Inflammatory macrophage (primary cell): ENCODE measurements at places on chromosomes 12 and 14.
A peak's percentile ranks its signal among the peaks of the same experiment; 100 is the strongest.

DNA sequence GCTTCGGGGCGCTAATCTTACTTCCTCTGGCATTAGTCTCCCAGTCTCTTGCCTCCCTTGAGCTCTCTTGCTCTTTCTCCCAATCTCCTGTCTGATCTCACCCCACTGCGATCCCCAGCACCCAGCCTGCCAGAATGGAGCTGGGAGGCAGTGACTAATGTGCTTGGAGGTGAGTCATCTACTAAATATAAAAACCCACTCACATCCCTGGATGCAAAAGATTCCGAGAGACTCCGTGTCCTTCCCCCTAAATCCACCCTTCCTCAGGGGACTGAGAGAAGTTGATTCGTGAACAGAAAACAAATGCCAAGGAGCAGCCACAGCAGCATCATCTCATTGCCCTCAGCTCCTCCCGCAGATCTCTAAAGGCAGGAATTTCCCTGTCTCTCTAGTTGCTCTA, 45.7 kb upstream of the KCNA5 start:
- no peak for DNase-seq

GRCh38 chr12:86787419-86787818, 531.2 kb upstream of the MGAT4C start:
- no peak for DNase-seq

DNA sequence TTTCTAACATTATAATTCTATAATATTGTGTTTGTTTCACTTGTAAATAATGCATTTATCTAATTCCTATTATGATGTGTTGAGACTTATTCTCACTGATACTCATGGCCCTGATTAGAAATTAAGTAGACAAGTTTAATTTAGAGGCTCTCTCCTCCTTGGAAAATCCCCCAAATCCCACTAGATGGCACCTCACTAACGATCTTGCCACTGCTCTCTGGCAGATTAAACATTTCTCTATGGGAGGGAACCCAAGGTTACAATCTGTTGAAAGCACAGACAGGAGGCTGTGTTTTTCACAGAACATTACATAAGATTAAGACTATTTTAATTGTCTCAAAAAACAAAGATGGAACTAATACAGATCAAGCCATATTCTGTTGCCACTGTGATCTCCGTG, 318.7 kb downstream of the LRFN5 start:
- DNase-seq, result no peak

DNA sequence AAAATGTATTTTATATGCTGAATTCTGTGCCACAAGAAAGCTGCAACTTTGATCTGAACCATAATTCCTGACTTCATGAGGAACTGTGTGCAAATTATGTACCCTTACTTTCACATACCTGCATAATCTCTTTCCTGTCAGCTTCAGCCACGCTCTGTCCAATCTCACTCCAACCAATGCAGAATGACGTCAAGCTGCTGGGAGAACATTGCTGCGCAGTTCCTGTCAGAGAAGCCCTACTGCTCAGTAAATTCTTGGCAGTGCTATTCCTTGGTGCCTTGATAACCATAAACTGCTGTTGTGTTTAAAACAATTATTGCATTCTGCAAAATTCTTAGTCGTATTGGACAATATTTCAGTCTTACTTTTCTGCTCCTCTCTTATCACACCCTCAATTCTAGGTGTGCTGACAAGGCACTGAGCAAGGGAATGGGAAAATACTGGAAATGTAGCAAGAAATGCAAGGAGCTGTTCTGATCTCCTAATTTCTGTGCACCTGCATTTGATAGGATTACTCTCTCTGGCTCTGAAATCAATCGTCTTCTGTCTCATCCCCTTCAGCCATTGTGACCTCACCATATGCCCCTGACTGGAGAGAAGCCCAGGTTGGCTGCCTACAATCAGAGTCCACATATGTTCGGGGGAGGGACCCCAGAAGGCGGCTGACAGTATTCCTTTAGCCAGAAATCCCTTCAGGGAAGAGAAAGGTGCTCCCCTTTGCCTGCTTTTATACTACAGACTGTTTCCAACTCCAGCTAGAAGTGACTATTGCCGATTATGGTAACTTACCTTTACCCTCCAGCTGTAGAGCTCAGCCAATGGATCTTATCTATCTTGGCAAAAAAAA, 274.9 kb upstream of the NOVA1 start:
- no peak for DNase-seq

DNA sequence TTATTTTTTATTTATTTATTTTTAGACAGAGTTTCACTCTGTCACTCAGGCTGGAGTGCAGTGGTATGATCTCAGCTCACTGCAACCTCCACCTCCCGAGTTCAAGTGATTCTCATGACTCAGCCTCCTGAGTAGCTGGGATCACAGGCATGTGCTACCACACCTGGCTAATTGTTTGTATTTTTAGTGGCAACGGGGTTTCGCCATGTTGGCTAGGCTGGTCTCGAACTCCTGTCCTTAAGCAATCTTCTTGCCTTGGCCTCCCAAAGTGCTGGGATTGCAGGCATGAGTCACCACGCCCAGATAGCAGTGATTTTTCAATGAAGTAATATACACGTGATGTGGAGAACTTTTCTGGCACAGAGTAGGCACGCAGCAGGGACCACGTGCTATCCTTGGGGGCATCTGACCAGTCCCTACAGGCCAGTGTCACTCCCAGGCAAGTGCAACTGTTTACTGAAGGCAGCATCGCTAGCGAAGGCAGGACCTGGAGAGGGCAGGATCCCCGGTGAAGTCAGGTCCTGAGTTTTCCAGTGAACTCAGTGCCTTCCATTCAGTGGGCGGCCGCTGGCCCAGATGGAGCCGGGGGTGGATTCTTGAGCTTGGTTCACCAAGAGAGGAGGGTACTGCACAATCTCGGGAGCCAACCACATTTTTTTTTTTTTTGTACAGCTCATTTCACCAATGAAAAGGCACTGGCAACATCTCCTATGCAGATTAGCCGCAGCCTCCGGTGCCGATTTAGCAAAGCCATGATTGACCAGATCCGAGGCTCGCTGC, 11.1 kb upstream of the CLMN start:
- no peak for DNase-seq

GRCh38 chr14:38404100-38404541, 148.2 kb upstream of the CLEC14A start:
- no peak for DNase-seq

DNA sequence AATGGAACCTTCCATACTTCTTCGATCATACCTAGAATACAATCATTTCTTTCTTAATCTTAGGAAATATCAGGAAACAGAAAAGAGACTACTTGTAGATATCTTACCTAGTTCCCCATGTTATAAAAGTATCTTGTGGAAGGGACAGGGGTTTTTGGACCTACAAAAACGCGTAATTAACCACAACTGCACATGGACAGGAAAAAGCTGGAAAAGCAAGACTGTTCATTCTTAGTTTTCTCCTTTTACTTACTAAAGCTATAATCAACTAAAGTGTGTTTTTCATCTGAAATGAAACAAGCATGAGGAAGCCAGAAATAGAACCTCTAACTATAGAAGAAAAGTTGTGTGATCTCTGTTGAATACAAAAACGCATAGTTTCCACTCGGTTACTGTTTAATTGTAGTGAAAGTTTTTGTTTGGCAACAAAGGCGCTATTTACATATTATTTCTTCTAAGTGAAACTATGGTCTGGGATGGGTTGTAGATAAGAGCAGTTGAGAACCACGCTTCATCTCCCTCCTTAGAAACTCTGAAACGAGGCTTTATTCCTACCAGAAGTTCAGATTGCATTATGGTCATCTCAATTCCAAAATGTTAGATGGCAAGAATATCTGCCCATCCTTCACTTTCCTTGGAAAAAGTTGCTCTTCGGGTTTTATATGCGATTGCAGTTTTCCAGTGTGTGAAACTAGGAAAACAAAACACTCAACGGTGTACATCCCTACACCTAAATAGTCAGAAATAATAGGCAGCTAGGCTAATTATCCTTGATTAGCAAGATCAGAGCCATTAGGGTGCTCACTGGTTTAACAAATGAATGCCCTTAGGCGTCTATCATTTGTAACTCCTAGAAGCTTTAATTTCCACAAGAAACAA, 1.1 kb downstream of the BCAT1 start:
- DNase-seq, result no peak

- no peak for DNase-seq
These were observed 51.5 kb upstream of the FOXN3 start for GRCh38 chr14:89468566-89468965.

DNA sequence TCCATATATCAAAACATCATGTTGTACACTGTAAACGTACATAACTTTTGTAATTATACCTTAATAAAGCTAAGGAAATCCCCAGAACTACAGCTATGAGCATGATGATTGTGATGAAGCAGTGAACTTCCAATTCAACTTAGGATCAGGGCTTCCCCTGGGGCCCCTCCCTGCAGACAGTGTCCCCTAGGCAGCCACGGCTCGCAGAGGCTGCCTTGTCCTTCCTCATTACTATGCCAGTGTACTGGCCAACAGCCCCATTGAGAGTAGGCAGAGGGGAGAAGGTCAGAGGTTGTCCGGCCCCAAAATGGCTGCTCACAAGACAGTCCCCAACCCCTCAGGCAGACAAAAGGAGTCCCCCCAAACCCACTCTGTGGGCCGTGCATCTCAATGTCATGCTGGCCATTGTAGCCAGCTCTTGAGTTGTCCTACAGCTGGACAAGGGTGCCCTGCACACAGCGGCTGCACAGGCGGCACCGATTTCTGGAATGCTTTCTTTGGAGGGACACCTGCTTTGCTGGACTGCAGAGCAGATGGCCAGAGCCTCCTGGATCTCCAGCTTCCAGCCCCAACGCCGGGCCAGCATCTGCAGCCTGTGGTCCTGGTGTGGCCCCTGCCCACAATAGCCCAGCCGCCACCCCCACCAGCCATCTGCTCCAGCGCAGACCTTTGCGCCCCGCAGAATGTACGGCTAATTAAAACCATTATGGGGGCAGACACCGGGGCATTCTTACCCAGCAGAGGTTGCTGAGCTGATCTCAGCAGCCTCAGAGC, 46.1 kb downstream of the NIN start:
- DNase-seq, result no peak

- DNase-seq, result no peak
These were observed 180.6 kb upstream of the PRMT8 start for GRCh38 chr12:3310271-3311026.

GRCh38 chr12:51773145-51773869, 75.2 kb downstream of the FIGNL2 start:
- peak; percentile 15 for DNase-seq

GRCh38 chr12:104623883-104624282, 167.1 kb downstream of the CHST11 start:
- no peak for DNase-seq

DNA sequence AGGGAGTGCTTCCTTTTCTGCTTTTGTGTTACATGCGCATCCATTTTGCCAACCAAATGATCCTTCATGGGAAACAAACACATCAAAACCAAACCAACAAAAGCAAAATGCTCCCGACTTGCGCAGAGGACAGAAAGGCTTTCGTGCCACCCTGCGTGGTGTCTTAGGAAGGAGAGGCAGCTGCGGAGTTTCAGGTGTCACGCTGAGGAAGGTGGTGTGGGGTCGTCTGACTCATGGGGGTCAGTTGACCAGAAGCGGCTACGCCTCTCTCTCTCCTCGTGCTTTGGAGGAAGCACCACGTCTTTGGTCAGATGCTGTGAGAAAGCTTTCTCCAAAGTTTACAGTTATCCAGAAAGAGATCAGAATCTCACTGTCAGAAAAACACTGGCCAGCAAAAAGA, 7.9 kb downstream of the EMP1 start:
- DNase-seq, result peak; percentile 78

DNA sequence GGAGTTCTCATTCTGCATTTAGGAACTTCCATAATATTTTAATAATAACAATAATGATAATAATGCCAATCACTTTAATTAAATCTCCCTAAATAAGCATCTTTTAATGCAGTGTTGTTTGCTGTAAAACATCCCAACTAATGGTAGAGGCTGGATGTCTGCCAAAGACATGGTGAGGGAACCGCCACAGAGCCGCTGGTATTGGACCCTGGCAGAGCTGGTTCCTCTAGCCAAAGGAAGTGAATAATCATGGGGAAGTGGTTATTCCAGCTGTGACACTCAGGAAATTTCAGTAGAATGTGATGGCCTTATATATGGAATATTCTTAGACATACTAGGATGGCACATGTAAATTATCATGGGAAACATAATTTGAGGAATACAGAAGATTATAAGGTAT, 483.3 kb downstream of the ZFP36L1 start:
- peak; percentile 49 for DNase-seq

GRCh38 chr14:96176811-96177211, 27.8 kb upstream of the BDKRB2 start:
- DNase-seq, result no peak

DNA sequence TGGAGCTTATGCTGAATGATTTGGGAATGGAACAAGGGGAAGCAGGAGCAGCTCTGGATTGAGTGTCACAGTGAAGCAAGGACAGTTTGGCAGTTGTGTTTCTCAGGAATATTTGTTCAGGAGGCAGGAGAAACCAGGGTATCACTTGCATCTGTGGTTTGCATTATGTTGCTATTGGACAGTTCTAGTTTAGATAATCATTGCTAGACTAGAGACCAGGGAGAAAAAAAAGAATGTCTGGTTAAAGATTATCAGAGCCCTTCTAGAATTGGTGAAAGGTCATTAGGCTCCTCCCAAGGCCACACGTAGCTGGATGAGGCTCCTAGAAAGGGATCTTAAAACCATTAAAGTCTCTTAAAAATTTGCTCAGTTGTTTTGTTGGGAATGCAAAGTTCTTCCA, 17.0 kb upstream of the SRSF5 start:
- no peak for DNase-seq

DNA sequence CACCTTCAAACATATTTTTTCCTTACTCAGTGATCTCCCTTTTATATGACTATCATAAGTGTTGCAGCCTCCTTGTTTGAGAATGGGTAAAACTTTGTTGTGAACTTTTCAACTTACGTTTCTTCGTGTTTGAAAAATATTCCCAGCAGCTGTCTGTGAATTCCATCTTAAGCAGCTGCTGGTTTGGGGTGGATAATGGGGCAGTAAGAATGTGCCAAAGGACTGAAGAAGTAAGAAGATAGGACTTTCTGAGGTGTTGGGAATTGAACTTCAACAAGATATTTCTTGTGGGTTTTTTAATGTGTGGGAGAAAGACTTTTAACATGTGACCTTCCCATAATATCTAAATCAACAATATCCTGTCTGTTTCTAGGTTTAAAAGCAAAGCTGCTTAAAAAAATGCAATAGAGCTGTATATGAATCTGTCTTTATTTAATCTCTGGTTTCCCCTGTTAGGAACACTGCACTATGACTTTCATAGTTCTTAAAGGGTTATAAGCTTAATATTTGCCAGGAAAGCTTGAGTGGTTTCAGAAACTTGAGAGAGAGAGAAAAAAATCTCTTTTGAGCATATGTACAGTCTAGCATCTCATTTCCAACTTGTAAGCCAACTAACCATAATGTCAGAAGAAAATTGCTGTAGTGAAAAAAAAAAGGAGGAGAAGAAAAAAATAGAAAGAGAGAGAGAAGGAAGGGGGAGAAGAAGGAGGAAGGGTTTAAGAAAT, 1659.2 kb upstream of the FLRT2 start:
- DNase-seq, result no peak
